ENCODE measurements at places on chromosomes 3 and 15.

- DNase-seq = no peak
Measured at GRCh38 chr15:44130778-44131177, 64.3 kb downstream of the FRMD5 start.

GRCh38 chr3:172276103-172276502 is 172.2 kb downstream of the GHSR start:
- DNase-seq = no peak

GRCh38 chr15:58139989-58140522 is 1.9 kb downstream of the AQP9 start:
- no peak for DNase-seq

DNA sequence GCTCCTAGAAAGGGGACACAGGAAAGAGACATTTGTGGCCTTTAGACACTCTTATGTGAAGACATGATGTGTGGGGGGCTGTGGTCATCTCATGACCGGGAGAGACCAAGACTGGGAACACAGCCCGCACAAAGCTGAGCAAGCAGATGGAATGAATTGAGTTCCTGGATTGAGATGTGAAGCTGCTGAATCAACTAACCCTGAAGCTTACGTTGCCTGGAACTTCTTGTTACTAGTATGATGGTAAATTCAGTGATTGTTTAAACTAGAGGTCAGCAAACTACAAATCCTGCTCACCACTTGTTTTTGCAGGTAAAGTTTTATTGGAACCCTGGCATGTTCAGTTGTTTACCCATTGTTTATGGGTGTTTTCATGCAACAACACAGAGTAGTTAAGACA is 83.4 kb upstream of the BHLHE40 start:
- DNase-seq = peak; percentile 56

DNA sequence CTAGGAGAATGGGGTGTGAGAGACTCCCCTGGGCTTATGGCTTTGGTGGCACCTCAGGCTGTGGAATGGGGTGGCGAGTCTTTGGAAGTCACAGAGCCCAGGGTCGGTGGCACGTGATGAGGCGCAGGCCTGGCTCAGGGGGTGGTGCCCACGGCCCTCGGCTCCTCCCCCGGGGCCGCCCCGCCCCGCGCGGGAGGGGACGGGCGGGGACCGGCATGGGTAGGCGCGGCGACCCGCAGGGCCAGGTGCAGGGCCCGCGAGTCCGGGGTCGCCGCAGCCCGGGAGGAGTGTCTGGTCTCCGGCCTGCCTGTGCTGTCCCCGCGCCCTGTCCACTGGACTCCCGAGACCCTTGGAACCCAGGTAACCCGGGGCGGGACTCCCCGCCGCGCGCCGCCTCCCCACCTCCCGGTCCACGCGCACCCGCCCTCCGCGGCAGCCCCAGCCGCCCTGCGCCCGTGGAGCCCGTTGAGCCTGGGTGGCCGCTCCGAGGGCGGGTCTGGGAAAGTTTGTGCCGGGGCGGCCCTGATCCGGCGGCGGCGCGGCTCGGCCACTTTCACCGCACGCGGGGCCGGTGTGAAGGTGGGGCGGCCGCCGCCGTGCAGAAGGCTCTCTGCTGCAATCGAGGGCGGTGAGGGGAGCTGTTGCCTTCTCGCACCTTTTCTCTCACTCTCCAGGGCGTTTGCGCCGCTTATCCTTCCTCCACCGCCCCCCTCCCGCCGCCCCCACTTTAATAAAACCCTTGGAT is at the start of gene PAQR5:
TSS of gene PAQR5 (plus strand) at position 216 of the 745 bp plus-strand sequence. CDS start 61,169 bp downstream, outside the sequence.
- DNase-seq = no peak

- no peak for DNase-seq
Measured at GRCh38 chr3:50539356-50540286, 27.9 kb downstream of the C3orf18 start.

GRCh38 chr15:39553947-39554693 is 26.8 kb upstream of the THBS1 start:
- DNase-seq = no peak

DNA sequence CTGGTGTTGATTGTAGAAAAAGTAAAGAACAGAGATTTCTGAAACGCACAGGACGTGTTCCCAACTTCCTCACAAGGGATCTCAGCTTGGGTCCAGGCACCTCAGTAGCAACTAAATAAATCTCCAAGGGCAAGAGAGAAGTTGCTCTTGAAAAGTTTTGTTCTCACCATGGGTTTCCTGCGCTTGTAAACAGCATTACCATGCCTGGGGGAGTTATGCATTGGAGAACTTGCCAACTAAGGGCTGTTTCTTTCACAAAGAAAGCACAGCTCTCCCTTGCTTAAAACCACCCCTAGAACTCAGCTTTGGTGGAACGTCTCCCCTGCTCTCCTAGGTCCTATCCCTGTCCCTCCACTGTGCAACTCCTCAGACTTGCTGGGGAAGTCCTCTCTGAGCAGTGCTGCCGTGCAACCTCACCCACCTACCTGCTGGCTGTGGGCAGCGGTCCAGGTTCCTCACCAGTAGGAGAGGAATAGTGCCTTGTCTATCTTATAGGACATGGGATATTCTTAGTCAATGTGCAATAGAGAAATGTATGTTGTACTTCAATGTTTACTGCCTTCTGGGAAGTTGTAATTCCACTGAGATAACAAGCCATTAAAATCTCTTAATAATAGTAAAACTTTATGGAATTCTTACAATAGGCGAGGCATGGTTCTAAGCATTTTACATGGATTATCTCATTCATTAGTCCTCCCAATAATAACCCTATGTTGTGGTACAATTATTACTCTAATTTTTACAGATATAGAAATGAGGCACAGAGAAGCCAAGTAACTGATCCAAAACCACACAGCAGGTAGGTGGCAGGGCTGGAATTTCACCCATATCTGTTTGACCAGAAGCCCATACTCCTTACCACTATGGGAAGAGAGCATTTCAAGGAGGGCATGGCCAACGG is 51.5 kb downstream of the UMPS start:
- peak; percentile 23 for DNase-seq

GRCh38 chr15:91318931-91319330 is 218.9 kb downstream of the SV2B start:
- DNase-seq = no peak

- no peak for DNase-seq
Measured at GRCh38 chr3:107665351-107665750, 142.6 kb downstream of the BBX start.

DNA sequence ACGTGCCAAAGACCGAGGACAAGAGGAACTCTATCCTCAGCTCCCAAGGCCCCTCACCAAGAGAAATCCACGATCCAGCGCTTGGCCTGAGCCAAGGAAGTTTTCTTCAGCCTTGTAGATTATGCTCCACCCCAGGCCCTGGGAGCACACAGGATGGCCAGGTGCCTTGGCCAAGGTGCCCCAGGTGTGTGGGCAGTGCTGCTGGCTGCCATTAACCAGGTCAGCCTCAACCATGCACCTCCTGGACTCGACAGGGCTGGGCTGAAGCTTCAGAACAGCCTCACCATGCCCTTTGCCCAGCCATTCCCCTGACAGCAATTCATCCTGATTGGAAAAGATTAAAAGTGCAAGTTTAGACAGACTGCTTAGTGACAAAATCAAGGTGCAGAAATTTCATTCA is 10.9 kb upstream of the MESP1 start:
- DNase-seq = no peak

DNA sequence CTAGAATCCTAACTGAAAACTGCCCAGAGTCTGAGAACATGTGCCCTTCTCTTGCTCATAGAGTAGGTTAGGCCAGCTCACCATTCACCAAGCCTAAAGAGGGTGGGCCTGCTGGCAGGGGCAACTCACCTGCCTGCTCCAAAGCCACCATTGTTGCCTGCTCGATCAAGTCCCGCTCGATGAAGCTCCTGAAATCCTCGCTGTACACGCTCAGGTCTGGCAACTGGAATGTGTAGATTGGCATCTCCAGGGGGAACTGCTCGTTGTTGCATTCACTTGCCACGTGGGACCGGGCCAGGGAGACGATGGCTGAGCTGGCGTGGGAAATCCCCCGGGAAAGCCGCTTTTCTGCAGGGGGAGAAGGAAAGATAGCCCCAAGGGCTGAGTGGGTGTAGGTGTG is 232.2 kb downstream of the KLF13 start:
- no peak for DNase-seq

GRCh38 chr15:42083916-42084315 is 10.4 kb downstream of the PLA2G4D start:
- no peak for DNase-seq

DNA sequence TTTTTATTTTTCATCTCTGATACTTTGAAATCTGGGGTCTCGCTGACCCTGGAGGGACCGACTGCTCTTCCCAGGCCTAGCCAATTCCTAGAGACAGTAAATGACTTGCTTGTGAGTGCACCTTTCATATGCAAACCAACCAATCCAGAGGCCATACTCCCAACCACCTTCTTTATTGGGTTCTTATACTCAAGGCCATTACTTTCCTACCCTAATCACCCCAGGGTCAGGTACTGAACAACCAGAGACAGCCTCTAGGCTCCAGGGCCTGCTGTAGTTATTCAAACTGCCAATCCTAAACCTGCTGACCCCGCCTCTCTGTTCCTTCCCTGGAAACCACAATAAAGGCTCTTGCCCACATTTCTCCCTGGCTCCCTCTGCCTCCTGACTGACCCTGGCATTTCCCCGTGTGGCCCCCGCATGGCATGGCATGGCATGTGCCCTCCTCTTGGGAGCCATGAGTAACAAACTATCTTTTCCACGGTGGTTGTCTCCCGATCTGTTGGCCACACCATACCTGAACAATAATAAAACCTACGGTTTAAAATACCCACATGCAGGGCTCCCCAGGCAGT is 42.9 kb downstream of the ADCY5 start:
- peak; percentile 12 for DNase-seq

- DNase-seq = no peak
Measured at GRCh38 chr3:68060910-68061309, 406.5 kb upstream of the SUCLG2 start.

- no peak for DNase-seq
Measured at GRCh38 chr15:68797191-68797590, 23.5 kb downstream of the ANP32A start.

DNA sequence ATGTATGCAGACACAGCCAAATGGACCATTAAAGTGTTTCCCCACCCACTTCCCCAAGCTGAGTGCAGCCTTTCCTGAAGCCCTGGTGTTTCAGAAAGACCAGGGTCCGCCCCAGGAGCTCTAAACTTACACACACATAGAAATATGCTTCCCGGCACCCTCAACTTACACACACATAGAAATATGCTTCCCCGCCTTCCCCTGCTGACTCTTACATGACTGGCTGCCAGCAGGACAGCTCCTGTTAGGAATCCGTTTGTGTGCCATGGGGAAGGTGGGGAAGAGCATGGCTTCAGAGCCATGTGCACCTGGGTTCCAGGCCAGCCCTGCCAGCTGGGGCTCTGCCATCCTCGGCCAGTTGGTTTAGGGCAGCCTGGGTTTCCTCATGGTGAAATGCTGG is 3.6 kb downstream of the CLEC3B start:
- DNase-seq = peak; percentile 60

DNA sequence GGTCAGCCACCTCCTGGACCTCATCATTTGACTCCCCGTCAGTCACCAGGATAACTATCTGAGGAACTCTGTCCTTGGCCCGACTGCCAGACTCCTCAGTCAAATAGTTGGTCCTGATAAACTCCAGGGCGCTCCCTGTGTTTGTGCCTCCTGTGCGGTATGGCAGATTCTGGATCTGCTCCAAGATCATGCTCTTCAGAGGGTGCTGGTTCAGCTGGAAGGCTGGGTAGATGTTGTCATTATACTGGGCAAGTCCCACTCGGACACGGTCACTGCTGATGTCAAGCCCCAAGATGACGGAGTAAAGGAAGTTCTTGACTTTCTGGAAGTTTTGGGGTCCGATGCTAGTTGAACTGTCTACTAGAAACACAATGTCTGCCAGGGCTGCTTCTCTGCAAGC is 31.1 kb upstream of the CAPN7 start:
- no peak for DNase-seq

DNA sequence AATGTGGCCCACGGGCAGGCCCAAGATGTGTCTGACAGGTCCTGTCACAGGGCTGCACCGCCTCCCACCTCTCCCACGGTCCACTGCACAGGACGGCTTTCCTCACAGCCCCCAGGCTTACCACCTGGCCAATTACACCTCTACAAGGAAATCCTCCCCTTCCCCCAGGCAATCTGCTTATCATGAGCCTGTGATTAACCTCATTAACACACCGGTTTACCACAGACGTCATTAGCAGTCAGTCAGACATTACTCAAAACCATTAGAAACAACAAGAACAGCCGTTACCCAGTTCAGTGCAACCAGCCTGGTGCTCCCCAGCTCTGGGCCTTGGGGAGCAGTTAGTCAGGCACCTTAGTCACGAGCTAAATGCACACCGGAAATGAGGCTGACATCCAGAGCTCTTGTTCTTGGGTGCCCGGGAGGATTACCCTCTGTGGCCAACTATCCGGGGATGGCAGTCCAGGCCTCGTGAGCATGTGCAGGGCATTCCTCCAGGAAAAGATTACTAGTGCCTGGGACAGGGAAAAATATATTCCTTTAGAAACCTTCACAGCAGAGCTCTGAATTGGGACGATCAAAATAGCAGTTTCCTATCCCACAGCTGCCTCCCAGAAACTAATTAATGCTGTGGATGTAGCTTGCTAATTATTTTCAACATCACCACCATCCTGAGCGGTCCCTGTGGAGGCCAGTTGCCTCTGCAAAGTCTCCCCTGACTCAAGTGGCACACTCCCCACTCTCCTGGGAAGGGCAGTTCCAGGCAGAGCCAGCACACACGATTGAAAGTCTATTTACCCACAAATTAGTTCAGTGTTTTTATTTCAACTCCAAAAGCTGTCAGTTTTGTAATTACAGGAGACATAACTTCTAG is 117.4 kb upstream of the ZBED2 start:
- no peak for DNase-seq

- DNase-seq = no peak
Measured at GRCh38 chr3:177600411-177600810, 403.1 kb upstream of the TBL1XR1 start.

GRCh38 chr3:77414881-77415280 is 375.0 kb downstream of the ROBO2 start:
- DNase-seq = no peak

DNA sequence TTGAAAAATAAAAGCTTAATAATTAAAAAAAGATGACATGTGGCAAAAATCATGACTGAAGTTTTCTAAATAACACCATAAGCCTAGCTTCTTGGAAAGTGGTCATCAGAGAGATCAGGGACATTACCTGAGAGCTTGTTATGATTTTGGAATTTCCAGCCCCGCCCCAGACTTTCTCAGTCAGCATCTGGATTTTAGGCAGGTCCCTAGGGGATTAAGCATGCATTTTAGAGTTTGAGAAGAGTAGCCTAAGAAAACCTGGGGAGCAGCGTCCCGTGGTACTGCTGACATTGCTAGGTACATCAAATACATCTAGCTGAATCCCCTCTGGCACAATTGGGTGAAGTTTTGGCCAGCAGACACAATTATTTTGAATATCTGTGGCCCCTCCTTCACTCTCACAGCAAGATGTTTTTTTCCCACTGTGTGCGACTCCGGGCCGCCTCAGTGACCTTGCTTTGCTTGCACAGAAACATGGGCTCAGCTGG is 58.7 kb upstream of the MEF2A start:
- DNase-seq = no peak

- no peak for DNase-seq
Measured at GRCh38 chr3:9581742-9582141, 28.1 kb upstream of the LHFPL4 start.

DNA sequence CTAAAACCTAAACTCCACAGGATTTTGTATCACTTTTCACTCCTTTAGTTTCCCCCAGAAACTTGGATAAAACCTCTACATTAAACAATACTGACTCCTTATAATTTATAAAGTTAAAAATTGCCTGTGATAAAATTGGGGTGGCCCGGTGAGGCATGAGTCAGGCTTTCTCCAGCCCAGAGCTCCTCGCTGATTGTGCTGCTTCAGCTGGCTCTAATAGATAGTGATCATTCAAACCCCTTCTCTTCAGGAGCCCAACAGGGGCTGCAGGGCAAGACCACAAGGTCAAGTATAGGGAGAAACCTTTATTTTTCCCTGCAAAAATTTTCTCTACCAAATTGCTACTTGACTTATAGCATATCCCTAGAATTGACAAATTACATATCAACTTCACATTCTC is 308.2 kb downstream of the PLCL2 start:
- no peak for DNase-seq

Data from left hindlimb (tissue), 1 donor.